ENCODE measurements at places on chromosomes 16 and 17.
A peak's percentile ranks its signal among the peaks of the same experiment; 100 is the strongest.

DNA sequence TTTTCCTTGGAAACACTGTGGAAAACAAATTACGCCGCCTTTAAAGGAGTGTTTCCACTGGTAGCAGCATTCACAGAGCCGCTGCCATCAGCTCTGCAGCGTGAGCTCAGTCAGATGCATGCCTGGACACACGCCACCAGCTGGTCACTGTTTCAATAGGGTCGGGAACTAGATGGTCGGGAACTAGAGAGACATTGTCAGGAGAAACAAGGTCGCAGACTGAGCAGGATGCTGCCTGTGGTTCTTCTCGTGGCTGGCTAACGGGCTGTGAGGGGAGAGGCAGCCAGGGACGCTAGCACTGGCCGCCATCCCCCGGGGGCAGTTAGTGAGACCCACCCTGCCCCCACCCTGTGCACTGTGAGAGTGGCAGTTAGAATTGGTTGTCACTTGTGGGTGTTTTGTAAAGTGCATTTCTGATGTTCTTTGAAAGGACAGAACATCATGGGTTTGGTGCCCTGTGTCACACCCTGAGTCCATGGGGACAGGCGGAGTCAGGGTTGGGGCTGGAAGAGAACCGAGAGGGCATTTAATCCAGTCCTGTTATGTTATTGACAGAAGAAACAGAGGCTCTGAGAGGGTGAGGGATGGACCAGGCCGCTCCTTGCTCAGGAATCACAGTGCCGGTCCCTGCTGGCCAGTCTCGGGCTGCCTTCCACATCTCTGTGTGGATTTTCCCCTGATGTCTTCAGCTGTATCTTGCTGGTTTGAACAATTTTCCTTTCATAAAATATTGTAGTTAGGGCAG, 86.3 kb downstream of the SPECC1 start:
- DNase-seq: no peak

DNA sequence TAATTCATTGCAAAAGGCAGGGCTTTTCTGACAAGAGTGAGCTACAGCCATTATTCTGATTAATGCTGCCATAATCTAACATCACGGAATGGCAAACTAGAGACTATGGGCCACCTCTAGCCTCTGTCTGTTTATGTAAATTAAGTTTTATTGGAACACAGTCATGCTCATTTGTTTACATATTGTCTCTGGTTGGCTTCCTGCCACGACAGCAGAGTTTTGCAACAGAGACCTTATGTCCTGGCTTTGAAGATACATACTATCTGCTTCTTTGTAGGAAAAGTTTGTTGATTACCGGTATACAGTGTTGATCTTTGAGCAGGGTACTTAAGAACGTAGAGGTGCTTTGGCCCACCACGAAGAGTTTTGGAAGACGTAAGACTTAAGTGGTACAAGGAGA, 715.9 kb upstream of the RBFOX1 start:
- DNase-seq: no peak

DNA sequence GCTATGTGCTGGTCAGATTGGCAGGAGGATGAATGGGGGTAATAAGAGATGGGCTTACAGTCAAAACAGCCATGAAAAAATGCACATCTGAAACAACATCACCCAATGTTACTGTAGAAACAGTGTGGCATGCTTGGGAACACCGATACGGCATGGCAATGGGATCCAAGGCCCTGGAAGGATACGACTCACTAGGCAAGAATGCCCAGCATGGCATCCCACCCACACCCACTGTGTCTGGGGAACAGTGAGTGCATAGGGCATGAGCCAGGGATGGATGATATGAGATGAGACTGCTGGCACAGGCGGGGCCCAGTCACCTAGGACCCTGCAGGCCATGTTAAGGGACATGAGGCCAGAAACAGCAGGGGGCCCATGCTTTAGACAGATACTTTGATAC, 11.5 kb downstream of the TRIM25 start:
- no peak for DNase-seq

DNA sequence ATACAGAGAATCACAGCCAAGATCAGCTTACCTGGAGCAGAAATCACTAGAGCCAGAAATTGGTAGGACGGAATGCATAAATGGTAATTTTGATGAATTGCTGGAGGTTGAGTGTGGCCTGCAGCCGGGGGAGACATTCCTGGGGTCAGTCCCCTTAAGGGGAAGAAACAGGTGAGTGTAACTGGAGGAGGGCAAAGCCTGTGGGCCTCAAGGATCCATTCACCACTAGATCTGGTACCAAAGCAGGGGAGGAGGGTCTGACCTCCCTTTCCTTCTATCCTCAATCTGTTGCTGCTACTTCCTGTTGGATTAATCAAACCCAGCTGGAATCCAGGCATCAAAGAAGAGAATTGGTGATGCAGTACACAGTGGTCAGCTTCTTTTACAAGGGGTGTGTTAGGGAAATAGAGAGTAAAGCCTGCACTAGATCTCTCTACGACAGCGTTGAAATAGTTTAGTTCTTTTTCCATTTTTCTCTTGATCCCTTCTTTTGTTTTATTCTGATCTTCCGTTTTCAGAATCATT, 8.6 kb upstream of the ABCA9 start:
- no peak for DNase-seq

GRCh38 chr17:71855010-71855409, 265.8 kb upstream of the SOX9 start:
- DNase-seq: no peak

DNA sequence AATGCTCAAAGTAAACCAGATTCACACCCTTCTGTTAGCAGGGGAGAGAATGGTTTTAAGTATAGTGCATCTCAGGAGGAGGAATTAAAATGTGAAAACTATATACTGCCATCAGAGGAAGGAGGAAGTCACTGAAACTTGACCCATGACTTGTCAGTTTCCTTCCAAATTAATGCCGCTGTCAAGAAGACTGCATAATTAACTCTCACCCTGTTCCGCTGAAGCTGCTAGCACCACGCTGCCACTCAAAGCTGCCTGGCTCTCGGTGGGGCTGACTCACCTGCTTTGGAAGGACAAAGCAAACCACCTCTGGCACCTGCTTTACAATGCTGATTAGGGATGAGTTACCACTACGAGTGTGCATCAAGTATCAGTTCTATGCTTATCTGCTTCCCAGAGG, 37.8 kb upstream of the ULK2 start:
- no peak for DNase-seq

- DNase-seq: no peak
These were observed 91.9 kb downstream of the CRISPLD2 start for GRCh38 chr16:84911486-84912216.

GRCh38 chr16:11412175-11412904, 67.1 kb downstream of the RMI2 start:
- DNase-seq: peak; percentile 15

- no peak for DNase-seq
These were observed 55.0 kb upstream of the ATP2A3 start for GRCh38 chr17:4019275-4019674.

DNA sequence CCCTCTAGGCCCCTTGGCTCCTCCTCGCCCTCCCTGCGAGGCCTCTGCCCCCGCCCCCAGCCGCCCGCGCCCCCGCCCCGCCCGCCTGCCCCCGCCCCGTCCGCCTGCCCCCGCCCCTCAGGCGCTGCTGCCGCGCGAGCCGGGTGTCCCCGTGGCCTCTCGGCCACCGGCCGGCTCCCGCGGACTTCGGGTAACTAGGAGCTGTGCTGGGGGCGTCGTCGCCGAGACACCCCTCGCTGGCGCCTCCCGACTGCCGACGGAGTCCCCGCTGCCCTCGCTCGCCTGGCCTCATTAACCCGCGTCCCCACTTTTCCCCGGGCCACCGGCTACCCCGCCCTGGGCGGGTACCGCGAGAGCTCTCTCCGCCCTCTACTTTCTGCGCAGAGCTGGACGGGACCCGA, at the start of gene TLCD1:
Gene TLCD1 (minus strand): TSS at position 8 of the 401 bp plus-strand sequence. CDS start 136 bp downstream, outside the sequence.
- DNase-seq: peak; percentile 82

DNA sequence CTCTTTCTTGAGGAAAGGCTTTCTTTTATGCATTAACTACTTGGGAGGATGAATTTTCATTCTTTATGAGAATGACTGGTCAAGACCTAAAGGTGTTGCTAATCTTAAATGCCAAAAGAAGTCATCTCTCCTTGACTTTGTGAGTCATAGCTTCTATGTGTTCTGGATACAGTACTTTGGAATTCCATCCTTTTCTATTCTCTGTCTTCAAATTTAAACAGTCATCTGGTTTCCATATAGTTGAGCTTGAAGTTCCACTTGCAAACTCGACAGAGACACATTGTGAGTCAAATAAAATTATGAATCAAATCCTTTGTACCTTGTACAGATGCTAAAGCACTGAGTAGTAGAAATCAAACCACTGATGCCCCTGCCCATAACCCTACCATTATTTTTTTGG, 271.9 kb upstream of the PMFBP1 start:
- DNase-seq: no peak

DNA sequence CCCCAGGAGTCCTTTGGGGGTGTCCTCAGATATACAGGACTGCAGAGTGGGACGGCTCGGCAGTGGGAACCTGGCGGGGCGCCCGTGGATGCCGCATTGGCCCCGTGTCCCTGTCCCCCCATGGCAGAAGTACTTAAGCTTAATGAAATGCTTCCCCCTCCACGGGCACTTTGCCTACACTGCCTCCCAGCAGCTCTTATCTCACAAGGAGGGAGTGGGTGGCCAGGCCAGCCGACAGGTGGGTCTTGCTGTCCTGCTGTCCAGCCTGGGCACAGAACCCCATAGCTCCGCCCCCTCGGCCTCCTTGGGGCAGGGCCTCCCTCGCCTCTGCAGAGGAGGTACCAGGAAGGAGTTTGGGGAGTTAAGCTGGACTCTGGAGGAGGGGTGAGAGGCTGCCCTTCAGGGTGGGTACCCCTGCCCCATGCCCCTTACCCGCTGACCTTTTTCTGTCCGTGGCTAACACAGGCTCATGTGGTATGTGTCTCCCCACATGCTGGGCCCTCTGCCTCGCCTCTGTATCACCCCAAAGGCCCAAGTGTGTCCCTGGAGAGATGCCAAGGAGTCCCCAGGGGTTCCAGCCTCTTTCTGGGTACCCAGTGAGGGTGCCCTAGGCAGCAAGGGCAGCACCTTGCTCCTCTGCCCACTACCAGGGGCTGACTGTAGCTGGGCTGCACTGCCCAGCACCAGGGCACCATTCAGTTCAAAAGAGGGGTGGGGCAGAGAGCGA, 8.7 kb downstream of the THRA start:
- no peak for DNase-seq

DNA sequence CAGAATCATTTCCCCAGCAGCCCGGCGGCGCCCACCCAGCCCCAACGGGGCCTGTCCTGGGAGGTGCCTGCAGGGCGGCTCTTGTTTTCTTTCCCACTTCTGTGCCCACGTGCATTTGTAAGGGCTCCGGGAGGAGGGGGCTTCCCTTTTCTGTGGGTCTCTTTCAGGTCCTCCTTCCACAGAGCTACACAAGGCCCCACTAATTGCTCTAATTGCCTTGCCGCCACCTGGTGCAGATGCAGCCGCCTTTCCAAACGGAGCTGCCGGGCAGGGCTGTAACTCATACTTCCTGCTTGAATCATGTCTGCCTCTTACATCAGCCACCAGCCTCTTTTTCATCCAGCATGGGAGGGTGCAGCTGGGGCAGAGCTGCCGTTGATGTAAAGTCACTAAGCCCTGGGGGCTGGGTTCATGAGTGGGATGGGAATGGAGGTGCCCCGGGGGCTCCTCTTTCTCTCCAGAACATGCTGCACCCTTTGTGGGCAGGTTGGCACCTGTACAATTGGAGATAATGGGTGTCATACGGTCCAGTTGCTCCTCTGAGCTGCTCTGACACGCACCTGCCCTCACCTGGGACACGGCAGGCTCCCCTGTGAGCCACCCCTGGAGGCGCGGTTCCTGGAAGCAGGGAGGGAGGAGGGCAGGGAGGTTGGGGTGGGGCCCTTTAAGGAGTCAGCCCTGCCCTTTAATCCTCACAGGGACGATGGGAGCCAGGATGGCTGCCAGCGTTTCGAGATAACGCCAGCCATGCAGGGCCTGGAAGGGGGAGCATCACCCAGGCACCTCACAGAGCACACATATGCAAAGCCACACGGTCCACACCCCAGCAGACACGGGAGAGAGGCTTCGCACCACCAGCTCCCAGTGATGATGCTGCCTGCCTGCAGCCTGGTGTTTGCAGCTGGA, 41.1 kb upstream of the KLHDC4 start:
- DNase-seq: peak; percentile 67

DNA sequence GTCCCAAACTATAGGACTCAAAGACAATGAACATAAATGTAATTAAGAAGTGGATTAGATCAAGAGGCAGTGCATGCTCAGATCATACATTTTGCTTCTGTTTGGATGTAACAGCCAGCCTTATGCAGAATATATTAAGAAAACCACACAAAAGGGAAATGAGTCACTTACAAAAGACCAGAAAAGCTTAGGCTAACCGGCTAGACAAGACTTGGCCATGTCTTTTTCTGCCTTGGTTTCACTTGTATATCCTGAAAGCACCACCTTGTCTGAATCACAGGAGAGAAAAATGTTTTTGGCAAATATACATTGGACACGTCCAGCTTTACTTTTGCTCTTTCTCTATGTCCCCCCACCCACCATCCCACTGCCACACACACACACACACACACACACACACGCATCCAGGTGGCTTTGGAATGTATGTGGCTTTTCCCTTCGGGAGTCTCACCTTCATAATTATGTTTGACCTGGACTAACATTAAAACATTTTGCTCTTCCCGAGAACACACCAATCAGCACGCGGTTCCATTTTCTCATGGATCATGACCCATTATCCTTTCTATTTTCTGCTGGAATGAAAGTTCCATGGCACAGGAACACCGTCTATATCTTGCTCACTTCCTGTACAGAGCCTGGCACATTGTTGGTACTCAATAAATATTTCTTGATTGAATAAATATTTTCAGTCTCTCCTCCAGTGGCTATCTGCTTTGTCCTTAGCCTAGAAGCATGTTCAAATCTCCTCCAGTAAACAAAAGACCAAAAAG, 64.6 kb downstream of the CDK5R1 start:
- DNase-seq: no peak

DNA sequence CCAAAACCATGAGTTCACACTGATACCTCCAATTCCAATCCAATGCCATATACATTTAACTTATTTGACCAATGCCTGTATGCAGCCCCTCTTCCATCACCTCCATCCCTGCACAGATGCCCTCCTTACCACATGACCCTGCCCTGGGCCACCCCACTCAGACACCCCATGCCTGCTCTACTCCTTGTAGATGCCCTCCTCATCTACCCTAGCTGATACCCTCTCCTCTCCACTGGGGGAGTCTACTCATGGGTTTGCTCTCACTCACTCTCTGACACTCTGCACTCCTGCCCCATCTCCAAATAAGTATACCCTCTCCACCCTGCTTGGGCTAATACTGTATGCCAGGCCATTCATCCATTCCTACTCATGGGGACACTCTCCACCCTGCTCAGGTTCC, 16.0 kb upstream of the CMTM4 start:
- DNase-seq: no peak

- peak; percentile 65 for DNase-seq
These were observed 35.3 kb downstream of the SOCS3 start for GRCh38 chr17:78324391-78325075.

DNA sequence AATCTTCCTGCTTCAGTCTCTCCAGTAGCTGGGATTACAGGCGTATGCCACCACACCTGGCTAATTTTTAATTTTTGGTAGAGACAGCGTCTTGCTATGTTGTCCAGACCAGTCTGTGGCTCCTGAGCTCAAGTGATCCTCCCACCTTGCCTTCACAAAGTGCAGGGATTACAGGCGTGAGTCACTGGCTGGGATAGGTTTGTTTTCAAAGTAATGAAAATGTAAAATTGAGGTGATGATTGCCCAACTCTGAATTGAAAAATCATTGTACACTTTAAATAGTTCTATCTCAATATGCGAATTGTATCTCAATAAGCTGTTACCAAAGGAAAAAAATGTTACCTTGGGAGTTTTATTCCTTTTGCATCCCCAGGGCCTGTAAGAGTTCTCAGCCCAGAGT, 1.2 kb upstream of the AMFR start:
- DNase-seq: no peak

Measured in stimulated activated naive CD8-positive, alpha-beta T cell treated with anti-CD3 and anti-CD28 coated beads, Interleukin-15, Interleukin-2, amounts not matched to agents 100 U/mL and 50 U/mL, for 24 hours (primary cell).